ENCODE measurements at places on chromosomes 1 and 21. TPM values are rescaled to one million over a fixed set of nuclear protein-coding genes. Genes with fewer than 3 reads are reported as not detected.

Gene APCS
- not detected for total RNA-seq

Gene ASCL5
- not detected for total RNA-seq

Gene OPTC
- total RNA-seq = not detected

DNA sequence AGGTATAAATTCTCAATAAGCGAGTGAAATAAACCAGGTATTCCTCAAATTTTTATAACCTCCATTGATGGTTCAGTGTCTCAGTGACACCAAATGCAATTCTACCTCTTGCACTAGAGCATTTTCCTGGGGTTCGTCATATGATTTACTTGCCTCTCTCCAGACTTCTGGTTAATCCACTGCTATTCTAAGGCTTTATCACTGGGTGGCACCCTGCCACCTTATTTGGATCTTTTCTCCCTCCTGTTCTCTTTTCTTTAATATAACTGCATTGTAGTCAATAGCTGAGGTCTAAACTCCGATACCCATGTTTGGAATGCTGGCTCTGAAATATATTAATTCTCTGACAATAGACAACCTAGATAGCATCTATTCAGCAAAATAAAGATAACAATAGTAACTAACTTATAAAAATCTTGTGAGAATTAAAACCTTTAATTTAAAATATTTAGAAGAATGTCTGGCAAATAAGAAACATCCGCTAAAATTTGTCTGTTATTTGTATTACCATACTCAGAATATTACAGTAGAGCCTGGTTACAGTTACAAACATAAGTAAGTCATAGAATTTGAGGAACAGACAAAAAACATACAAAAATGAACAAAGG, 436.4 kb downstream of the PLA2G4A start:
- no peaks in the 10 kb centered on the region for H3K36me3 ChIP-seq
- H3K27me3 ChIP-seq = no peaks in the 10 kb centered on the region
- H3K4me3 ChIP-seq = no peak overlapping the region
- no peak overlapping the region for H3K27ac ChIP-seq
- DNase-seq = no peak

GRCh38 chr1:14112613-14113012, 412.6 kb downstream of the PRDM2 start:
- H3K27me3 ChIP-seq = no peaks in the 10 kb centered on the region
- peaks cover 3% of the 10 kb centered on the region for H3K4me1 ChIP-seq
- DNase-seq = no peak
- no peaks in the 10 kb centered on the region for H3K36me3 ChIP-seq

GRCh38 chr1:228363686-228364067, 43.0 kb downstream of the TRIM11 start:
- H3K27me3 ChIP-seq = no peaks in the 10 kb centered on the region
- H3K36me3 ChIP-seq = no peaks in the 10 kb centered on the region
- no peaks in the 10 kb centered on the region for H3K4me1 ChIP-seq
- no peak overlapping the region for H3K27ac ChIP-seq
- H3K4me3 ChIP-seq = no peak overlapping the region

Gene SAMSN1
- total RNA-seq = 20.5 TPM

DNA sequence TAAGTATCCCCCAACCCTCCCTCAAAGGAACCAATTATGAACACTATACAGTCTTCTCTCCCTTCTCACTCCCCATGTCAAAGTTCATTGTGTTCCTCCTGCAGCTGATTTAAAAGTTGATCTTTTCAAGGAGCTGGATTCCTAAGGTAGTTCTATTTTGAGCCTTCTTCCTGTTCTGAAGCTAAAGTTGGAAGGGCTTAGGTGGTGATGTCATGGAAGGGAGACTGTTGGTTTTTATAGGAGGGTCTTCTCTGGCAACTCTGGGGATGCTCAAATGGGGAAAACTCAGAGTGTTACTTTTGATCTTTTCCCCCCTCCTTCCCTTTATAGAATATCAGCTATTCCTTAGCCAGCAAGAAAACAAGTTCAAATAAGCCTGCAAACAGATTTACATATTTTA, 83.0 kb upstream of the AK4 start:
- H3K27me3 ChIP-seq = no peaks in the 10 kb centered on the region
- no peak for DNase-seq
- peaks cover 59% of the 10 kb centered on the region for H3K4me1 ChIP-seq
- H3K27ac ChIP-seq = peak overlapping the region; percentile 93
- H3K4me3 ChIP-seq = peak overlapping the region; percentile 83
- peaks cover 3% of the 10 kb centered on the region for H3K36me3 ChIP-seq

Gene HCRTR1
- not detected for total RNA-seq

GRCh38 chr21:39374046-39374445, 25.2 kb upstream of the HMGN1 start:
- H3K4me3 ChIP-seq = no peak overlapping the region
- H3K27ac ChIP-seq = no peak overlapping the region
- no peaks in the 10 kb centered on the region for H3K36me3 ChIP-seq
- H3K4me1 ChIP-seq = no peaks in the 10 kb centered on the region
- DNase-seq = no peak

Gene PADI6
- not detected for total RNA-seq

- H3K27me3 ChIP-seq = no peaks in the 10 kb centered on the region
- H3K4me1 ChIP-seq = peaks cover 14% of the 10 kb centered on the region
- peaks cover 5% of the 10 kb centered on the region for H3K36me3 ChIP-seq
- no peak overlapping the region for H3K27ac ChIP-seq
- no peak for DNase-seq
Measured at GRCh38 chr1:177925006-177925405, 44.9 kb downstream of the SEC16B start.

DNA sequence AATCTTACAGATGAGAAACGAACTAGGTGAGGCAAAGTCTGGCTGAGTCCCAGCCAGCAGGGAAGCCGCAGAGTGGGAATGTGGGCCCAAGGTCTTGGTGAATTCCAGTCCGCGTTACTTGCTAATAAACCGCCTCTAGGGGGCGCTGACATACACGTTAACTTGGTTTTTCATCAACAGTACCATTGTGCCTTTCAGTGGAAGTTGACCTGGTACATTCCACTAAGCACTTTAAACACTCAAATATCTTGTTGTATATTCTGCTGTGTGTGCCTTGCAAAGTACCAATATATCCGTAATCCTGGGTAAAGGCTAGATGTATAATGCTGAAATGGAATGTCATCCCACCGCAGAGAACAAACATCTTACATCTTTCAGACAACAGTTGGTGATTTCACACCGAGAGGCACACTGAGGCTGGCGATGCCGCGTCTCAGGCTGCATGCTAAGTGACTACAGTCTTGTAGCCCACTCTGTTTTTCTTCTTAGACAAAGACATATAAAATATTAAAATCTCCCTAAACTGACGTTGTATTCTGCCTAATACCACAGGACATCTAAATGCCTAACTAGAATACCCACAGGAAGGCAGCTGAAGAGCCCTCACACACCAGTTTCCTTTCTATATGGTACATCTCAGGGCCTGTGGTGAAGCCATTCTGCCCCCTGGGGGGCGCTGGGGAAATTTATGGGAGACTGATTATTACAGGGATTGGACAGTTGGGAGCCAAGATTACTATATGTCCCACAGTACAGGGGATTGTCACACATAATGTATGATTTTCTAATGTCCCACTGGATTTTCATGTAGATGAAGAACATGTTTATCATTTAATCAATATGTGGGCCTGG, 49.2 kb upstream of the C1orf198 start:
- H3K36me3 ChIP-seq = peaks cover 16% of the 10 kb centered on the region
- peak; percentile 40 for DNase-seq
- H3K4me1 ChIP-seq = peaks cover 4% of the 10 kb centered on the region
- H3K27ac ChIP-seq = no peak overlapping the region
- no peak overlapping the region for H3K4me3 ChIP-seq

Gene ERG
- total RNA-seq = 177 TPM

- H3K27ac ChIP-seq = peak overlapping the region; percentile 86
- DNase-seq = no peak
- H3K4me3 ChIP-seq = peak overlapping the region; percentile 80
- peaks cover 31% of the 10 kb centered on the region for H3K4me1 ChIP-seq
- H3K36me3 ChIP-seq = peaks cover 6% of the 10 kb centered on the region
- no peaks in the 10 kb centered on the region for H3K27me3 ChIP-seq
Measured at GRCh38 chr1:155323729-155324036, 3.0 kb downstream of the RUSC1 start.

Gene RIPPLY3
- not detected for total RNA-seq

Gene F3
- total RNA-seq = 73.6 TPM

GRCh38 chr1:8122160-8122476, 96.0 kb upstream of the ERRFI1 start:
- H3K27ac ChIP-seq = peak overlapping the region; percentile 96
- H3K4me1 ChIP-seq = peaks cover 45% of the 10 kb centered on the region

GRCh38 chr21:15282665-15283064, 217.9 kb upstream of the NRIP1 start:
- H3K27me3 ChIP-seq = no peaks in the 10 kb centered on the region
- no peaks in the 10 kb centered on the region for H3K4me1 ChIP-seq
- DNase-seq = no peak
- H3K27ac ChIP-seq = no peak overlapping the region
- no peak overlapping the region for H3K4me3 ChIP-seq

DNA sequence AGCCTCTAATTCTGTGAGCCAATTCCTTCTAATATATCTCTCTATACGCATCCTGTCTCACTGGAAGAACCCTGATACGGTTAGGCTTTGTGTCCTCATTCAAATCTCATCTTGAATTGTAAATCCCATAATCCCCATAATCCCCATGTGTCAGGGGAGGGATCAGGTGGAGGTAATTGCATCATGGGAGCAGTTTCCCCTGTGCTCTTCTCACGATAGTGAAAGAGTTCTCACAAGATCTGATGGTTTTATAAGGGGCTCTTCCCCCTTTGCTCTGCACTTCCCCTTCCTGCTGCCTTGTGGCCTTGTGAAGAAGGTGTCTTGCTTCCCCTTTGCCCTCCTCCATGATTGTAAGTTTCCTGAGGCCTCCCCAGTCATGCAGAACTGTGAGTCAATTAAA, 116.1 kb downstream of the MRPS6 start:
- DNase-seq = no peak
- H3K36me3 ChIP-seq = no peaks in the 10 kb centered on the region
- H3K27me3 ChIP-seq = no peaks in the 10 kb centered on the region

GRCh38 chr1:162281426-162281825, 95.2 kb downstream of the SPATA46 start:
- H3K27ac ChIP-seq = no peak overlapping the region
- H3K4me1 ChIP-seq = peaks cover 4% of the 10 kb centered on the region

Gene PPIAL4G
- not detected for total RNA-seq

DNA sequence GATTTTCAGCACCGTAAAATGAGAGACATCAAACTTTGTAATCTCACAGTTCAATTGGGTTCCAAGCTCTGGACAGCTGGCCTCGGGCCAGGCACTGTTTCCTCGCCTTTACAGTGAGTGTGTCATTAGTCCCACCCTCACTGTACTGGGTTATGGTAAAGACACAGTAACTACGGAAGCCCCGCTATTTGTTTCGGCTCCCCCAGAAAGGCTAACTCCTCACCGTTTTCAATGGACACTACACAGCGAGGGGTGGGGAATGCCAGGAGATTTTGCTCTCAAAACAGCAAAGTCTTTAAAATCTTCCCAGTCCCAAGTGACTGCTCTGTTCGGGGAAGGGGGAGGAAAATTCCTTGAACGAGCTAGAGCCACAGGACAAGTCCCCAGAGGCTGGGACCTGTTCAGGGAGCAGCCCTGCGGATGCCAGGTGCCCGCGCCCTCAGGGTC, 757 bp upstream of the SPSB1 start:
- H3K27me3 ChIP-seq = no peaks in the 10 kb centered on the region
- peak overlapping the region; percentile 93 for H3K27ac ChIP-seq
- peaks cover 28% of the 10 kb centered on the region for H3K4me1 ChIP-seq
- H3K4me3 ChIP-seq = peak overlapping the region; percentile 87
- no peaks in the 10 kb centered on the region for H3K36me3 ChIP-seq
- no peak for DNase-seq
